HT1080 (cell line): ENCODE measurements at places on chromosomes 1 and 21. TPM values are rescaled to one million over a fixed set of nuclear protein-coding genes. Genes with fewer than 3 reads are reported as not detected.

The SMIM1 gene
- 0.26 and 1.1 TPM in 2 replicates for total RNA-seq

The SYNC gene
- 3.2 and 4.8 TPM in 2 replicates for total RNA-seq

The RRP15 gene
- total RNA-seq: 9.6 and 15.8 TPM in 2 replicates

The COL16A1 gene
- 5.3 and 7.3 TPM in 2 replicates for total RNA-seq

The LMX1A gene
- not detected in 2 replicates for total RNA-seq

The PROK1 gene
- total RNA-seq: not detected in 2 replicates

The PAQR7 gene
- total RNA-seq: 9.6 and 10.0 TPM in 2 replicates

The CYB561D1 gene
- 2.6 and 2.7 TPM in 2 replicates for total RNA-seq

The CD5L gene
- total RNA-seq: 0.27 TPM in 1 of 2 replicates, not detected in the other

The ADCY10 gene
- total RNA-seq: not detected in 2 replicates

The GRHL3 gene
- total RNA-seq: 0.03 and 0.23 TPM in 2 replicates

The NFASC gene
- total RNA-seq: 7.3 and 7.8 TPM in 2 replicates

The BATF3 gene
- 17.4 and 23.2 TPM in 2 replicates for total RNA-seq
